ENCODE measurements at places on chromosomes 16 and 17. TPM values are rescaled to one million over a fixed set of nuclear protein-coding genes. Genes with fewer than 3 reads are reported as not detected.

DNA sequence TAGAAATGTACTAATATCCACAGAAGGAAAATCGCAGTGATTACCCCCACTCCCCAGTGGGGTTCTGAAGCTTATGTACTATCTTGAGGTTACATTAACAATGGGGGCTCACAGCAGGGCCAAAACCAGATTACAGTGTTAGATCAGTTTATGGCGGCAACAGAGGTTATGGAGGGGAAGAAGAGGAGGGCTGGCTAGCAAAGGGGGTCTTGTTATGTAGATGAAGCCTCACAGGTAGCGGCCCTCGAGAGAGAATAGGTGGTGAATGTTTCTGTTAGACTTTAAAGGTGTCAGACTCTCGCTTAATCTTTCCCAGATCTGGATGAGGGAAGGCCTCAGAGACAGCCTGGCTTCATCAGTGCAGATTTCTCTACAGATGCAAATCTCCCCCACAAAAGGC is 22.2 kb downstream of the RNF112 start:
- no peak for DNase-seq

The DNAI2 gene
- not detected for total RNA-seq

The DYNLRB2 gene
- 5.4 TPM for total RNA-seq

- no peak for DNase-seq
Observed at GRCh38 chr17:34370376-34370996, 7.5 kb upstream of the CCL1 start.

DNA sequence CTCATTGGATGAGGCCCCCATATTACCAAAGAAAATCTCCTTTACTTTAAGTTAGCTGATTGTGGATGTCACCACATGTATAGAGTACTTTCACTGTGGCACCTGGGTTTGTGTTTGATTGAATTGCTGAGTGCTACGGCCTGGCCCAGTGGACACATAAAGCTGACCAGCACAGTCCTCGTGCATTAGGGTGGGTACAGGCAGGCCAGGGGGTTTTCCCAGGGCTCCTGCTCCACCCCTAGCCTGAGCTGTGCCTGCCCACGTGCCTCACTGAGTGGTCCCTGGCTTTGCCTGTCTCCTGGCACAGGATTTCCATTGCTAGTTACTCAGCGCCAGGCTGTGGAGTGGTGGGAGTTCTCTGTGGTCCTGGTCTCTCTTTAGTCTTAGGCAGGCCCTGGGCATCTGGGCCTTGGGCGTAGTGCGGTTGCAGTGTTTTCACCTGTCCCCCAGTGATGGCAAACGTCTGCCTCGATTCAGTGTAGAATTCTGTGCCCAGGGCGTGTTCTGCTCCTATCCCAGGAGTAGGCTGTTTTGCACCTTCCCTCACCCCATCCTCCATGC is 86.0 kb downstream of the RPTOR start:
- no peak for DNase-seq

The TMED6 gene
- total RNA-seq, result not detected

DNA sequence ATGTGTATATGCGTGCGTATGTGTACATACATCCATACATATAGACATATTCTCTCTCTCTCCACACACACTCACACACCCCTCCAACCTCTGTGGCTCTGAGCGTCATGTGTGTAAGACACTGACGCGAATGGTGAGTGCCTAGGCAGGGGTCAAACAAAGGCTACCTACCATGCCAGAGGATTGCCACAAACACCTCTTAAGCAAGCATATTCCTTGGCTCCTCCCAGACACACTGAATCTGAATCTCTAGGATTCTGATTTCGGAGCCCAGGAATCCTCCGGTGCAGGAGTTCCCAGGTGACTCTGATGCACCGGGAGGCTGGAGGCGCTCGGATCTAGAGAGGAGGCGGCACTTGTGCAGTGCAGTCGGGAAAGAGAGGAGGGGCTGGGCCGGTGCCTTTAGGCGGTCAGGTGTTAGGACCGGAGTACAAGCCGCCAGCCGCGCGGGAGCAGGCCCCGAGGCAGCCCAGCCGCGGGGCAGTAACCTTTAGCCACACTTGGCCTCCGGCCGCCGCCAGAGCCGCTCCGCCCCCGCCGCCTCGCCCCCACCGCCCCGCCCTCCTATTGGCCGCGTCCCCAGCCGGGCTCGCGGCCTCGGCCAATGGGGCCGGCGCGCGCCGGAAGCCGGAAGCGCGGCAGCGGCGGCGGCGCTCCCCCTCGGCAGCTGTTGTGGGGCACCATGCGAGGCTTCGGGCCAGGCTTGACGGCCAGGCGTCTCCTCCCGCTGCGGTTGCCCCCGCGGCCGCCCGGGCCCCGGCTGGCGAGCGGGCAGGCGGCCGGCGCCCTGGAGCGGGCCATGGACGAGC is at the start of gene MLYCD:
MLYCD (plus strand) TSS at position 653 of the 809 bp plus-strand sequence; CDS start at position 683, 30 bp downstream.
- DNase-seq, result peak; percentile 89

GRCh38 chr16:64363039-64363438 is 758.8 kb downstream of the CDH11 start:
- DNase-seq, result no peak

- DNase-seq, result no peak
Observed at GRCh38 chr17:83046448-83047181, 32.8 kb upstream of the METRNL start.

The LHX1 gene
- total RNA-seq, result not detected

The GRAPL gene
- not detected for total RNA-seq

GRCh38 chr16:15882563-15882962 is 5.8 kb downstream of the CEP20 start:
- DNase-seq, result no peak

The SLC16A6 gene
- total RNA-seq, result 2.7 TPM

DNA sequence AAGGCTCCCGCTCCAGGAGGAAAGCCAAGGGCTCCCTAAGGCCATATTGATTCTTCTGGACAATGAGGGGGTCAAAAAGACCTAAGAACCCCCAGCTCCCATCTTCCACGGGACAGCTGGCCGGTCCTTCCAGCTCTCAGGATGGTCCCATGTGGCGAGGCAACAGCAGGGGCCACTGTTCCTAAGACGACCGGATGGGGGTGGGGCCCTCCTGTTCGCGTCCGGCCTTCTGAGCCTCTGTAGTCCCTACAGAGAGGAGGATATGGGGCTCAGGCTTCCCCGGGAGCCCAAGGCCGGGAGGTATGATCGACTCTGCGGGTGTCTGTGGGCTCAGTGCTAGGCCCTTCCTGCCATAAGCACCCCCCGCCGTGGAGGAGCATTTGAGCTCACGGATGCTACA is 6.0 kb upstream of the DCXR start:
- no peak for DNase-seq

GRCh38 chr16:4612474-4612931 is 2.2 kb downstream of the UBALD1 start:
- DNase-seq, result no peak

DNA sequence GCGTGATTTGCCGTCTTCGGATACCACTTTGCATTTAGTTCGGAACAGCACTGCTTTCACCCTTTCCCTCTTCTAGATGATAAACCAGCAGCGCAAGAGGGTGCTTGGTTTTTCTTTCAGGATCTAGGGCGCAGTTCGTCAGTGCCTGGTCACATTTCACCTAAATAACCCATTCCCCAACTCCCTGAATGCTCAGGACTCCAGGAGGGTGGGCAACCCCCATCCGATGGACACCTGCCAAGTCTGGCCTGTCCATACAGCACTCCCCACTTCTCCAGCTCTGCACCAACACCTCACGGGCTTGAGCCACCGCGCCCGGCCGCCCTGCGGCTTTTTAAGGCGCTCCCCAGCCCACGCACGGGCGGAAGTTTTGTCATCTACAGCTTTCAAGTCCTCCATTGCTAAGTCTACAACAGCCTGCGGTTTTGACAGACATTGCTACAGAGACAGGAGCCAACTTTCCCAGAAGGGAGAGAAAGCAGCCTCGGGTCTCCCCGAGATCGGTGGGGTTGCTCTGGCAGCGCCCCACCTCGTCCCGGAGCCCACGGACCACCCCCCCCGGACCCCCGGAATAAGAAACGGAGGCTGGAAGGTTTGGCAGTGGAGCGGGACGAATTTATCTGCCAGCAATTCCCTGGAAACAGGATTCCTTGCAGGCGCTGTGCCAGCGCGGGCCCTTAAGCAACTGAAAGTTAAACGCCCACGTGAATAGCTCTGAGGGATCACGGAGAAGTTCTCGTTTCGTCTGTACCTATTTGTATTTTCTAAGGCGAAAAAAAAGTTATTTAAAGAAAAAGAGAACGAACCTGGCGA is 38.6 kb upstream of the SLFN13 start:
- no peak for DNase-seq

The MPP2 gene
- total RNA-seq, result 2.3 TPM

- no peak for DNase-seq
Observed at GRCh38 chr16:9932919-9933653, 249.1 kb downstream of the GRIN2A start.

The LRRC37A2 gene
- total RNA-seq, result 25.9 TPM

- DNase-seq, result no peak
Observed at GRCh38 chr16:82936941-82937551, 310.3 kb downstream of the CDH13 start.

DNA sequence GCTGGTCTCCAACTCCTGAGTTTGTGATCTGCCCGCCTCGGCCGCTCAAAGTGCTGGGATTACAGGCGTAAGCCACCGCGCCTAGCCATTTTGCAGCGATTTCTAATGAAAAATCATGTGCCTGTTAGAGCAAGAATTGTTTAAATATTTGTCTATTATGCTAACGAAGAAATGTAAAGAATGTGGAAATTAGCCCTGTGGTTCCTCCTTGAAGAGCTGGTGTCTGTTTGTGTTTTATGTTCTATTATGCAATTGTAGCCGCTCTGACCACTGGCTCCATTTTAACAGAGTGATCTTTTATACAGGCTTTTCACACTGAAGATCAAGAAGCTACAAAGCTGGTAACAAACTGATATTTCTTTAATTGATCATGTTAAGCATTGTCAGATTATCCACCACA is 217.3 kb downstream of the USP22 start:
- no peak for DNase-seq

The PLA2G10 gene
- not detected for total RNA-seq

DNA sequence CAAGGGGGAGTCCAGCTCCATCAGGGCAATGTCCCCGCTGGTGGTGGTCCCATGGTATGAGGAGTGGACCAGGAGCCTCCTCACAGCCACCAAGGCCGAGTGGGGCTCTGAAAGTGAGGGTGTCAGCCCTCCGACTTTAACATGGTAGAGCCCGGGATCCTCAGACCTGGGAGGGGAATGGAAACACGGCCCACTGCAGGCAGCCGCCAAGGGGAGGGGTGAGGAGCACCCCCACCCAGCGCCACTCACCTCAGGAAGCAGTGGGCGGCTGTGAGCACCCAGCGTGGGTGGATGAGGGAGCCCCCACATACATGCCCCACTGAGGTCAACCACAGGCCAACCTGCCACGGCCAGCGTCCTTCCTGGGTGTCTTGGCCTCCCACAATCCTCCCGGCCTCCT is 10.8 kb downstream of the ZG16B start:
- DNase-seq, result no peak

DNA sequence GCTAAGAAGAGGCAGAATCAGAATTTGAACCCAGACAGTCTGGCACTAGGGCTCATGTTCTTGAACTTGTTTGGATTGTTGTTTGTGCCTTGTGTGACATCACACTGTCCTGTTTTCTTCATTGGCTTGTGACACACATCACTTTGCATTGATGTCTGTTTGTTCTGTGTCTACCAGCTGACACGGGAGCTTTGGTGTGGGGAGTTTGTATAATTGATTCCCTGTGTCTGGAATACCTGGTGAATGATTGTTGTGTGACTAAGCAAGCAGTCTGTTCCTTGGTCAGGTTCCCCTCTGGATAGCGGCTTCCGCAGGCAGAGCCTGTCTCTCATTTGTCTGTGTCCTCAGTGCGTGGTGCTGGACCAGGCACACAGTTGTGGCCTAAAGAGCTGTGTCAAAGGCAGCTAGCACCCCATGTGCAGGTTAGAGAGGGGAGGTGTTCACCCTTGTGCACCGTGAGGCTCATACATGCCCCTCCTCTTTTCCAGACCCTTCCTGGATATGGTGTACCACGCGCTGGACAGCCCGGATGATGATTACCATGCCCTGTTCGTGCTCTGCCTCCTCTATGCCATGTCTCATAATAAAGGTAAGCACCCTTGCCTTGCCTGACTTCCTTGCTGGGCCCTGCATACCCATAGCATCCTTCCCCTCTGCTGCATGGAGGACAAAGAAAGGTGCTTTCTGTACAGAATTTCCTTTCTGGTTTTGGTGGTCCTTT is 80.1 kb downstream of the CLEC16A start:
- DNase-seq, result peak; percentile 24

GRCh38 chr16:77668201-77668600 is 54.1 kb upstream of the NUDT7 start:
- DNase-seq, result no peak

DNA sequence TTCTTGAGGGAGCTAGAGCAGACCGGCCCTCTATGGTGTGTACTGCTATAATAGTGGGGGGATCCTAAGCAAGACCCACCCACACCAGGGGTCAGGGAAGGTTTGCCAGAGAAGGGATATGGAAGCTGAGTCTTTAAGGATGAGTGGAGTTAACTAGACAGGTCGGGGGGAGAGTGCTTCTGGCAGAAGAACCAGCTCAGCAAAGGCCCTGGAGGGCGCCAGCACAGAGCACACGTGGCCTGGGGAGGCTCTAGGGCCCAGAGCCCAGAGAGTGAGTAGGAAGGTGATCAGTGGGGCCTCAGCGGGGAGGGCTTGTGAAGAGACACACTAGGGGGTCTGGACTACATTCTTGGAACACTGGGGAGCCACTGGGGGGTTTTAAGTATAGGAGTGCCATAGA is 21.1 kb downstream of the NGFR start:
- DNase-seq, result peak; percentile 69

The KSR1 gene
- 52.8 TPM for total RNA-seq

- no peak for DNase-seq
Observed at GRCh38 chr16:57689762-57690558, 4.6 kb upstream of the DRC7 start.

The KRTAP9-8 gene
- not detected for total RNA-seq

The KRTAP4-3 gene
- 9.0 TPM for total RNA-seq

DNA sequence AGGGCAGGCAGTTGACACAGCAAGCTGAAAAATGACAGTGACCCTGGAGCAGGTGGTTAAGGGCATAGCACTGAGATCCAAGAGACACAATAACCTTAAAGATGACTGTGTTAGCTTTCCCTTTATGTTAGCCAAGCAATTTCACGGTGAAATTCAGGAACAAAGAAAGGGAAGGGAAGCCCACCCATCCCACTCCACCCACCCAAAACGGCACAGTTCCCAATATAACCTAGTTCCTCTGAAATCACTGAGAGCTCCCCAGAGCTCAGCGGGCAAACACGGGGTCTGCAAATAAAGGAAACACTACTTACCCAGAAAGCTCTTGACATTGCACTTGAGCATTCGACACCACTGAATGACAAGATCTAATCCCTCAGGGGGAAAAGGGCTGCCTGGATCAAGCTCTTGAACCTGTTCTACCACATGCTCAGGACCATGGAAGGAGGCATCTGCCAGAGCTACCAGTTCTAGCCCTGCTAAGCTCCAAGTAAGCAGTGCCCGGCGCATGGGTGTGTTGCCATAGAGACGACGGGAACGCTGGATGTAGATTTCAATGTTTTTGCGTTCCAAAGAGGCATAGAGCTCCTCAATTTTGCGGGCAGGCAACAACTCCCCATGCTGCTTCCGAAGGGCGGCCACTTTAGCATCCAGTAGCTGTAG is 10.6 kb downstream of the BLTP2 start:
- DNase-seq, result no peak
